SHP77 (cell line): ENCODE measurements at places on chromosomes 3 and 15.

GRCh38 chr3:37310666-37311050 lies 136.3 kb upstream of the LRRFIP2 start:
- DNase-seq, result no peak

- DNase-seq, result no peak
Measured at GRCh38 chr3:126098391-126098858, 14.5 kb upstream of the SLC41A3 start.

- DNase-seq, result no peak
Measured at GRCh38 chr15:62950462-62950931, 92.0 kb upstream of the TPM1 start.

DNA sequence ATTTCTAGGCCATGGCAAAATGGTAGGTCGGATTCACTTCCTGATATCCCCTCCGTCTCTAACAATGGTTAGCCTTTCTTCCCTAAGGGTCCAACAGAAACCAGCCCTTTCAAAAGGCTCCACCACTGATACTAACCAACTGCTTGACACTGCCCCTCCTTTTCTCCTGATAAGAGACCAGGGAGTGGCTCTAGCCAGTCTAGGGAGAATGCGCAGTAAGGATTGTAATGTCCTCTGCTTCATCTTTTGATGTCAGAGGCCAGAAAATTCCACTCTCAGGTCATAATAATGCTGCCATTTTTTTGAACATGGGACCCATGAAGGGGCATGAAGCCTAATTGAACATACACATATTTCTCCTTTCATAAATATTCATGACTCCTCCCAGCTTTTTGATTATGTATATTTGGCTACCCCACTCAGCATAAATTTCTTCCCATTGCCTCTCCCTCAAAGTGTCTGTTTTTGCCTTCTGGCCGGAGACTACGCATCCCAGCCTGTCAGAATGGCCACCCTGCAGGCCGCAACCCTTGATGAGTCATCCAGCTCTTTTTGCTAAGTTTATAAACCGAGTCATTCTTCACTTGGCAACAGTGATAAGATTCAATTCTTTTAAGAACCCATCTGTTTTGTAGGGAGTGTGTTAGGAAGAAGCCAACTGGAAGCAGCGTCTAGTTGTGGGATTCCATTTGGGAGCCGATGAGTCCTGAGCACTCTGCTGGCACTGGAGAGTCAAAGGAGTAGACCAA lies 189.0 kb upstream of the MCTP2 start:
- DNase-seq, result no peak

GRCh38 chr3:24953060-24953771 lies 458.6 kb upstream of the THRB start:
- no peak for DNase-seq

DNA sequence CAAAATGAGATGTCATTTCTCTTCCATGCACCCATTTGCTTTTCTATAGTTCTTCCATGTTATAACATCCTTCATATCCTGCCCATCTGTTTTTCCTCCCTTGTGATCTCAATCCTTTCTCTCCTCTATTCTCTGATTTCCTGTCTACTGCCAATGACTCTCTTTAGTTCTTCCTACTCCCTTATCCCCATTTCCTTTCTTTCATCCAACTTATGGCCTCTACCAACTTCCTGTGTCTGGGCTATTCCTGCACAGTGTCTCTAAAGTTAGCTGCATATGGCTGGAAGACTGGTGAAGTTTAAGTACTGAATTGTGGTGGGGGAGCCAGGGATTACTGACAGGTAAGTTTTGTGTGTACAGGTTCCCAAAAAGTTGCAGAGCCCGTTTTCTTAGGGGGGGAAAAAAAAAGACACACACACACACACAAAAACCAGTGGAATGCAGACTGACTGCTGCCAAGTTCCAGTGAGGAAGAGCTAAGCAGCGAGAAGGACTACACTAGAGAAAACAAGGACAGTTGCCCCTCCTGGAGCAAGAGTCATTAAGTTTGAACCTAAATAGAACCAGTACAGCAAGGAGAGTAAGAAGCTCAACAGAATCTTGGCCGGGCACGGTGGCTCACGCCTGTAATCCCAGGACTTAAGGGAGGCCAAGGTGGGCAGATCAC lies 28.8 kb downstream of the XRN1 start:
- no peak for DNase-seq

GRCh38 chr3:130933801-130934345 lies 40.0 kb downstream of the ATP2C1 start:
- DNase-seq, result no peak

- DNase-seq, result no peak
Measured at GRCh38 chr3:113585720-113586119, 53.4 kb downstream of the SIDT1 start.

DNA sequence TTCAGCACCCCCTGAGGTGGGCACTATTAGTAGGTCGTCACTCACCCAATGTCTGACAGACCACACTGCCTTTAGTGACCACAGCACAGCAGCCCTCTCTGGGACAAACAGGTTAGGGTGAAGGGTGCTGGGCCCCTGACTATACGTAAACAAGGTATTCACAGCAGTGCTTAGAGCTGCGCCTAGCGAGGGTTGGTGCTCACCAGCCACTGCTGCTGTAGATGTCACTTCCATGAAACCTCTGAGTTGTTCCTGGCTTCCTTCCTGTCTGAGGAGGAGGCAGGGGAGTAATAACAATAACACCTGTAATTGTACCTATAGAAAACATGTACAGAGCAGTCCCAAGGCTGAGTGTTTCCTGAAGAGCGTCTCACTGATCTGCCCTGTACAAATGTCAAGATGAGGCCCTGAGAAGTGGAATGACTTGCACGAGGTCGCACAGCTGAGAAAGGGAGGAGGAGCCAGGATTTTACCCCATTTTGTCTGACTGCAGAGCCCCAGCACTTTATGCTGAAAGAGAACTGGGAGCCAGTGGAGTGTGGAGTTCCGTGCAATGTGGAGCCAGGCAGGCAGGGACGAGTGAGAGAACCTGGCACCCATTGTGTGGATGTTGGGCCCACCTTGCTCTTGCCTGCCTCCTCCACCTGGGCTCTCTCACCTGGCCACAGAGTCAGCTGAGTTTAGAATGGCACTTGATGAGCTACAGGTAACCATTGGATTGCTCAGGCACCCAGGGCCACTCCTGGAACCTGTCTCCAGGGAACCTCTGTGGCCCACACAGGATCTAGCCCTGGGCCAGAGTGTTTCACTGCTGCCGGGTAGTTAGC lies 93.8 kb downstream of the DNAJB8 start:
- DNase-seq, result no peak

GRCh38 chr3:111763968-111764367 lies 95.1 kb upstream of the PHLDB2 start:
- no peak for DNase-seq

DNA sequence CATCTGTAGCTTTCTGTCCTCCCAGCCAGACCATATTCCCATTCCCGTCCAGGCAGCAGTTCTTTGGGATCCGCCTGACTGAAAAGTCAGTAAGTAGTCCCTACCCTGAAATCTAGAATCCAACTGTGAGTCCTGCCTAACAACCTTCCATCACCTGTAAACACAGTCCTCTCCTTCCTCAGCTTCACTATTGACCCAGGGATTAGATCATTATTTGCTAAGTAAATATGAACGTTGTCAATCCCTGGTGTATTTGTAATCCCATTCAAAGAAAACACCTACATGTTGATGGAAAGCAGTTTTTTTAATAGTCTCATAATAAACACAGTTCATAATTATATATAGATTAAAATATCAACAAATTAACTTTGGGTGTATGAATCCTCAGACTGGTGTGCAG lies 732 bp downstream of the SAXO2 start:
- DNase-seq, result peak; percentile 72

DNA sequence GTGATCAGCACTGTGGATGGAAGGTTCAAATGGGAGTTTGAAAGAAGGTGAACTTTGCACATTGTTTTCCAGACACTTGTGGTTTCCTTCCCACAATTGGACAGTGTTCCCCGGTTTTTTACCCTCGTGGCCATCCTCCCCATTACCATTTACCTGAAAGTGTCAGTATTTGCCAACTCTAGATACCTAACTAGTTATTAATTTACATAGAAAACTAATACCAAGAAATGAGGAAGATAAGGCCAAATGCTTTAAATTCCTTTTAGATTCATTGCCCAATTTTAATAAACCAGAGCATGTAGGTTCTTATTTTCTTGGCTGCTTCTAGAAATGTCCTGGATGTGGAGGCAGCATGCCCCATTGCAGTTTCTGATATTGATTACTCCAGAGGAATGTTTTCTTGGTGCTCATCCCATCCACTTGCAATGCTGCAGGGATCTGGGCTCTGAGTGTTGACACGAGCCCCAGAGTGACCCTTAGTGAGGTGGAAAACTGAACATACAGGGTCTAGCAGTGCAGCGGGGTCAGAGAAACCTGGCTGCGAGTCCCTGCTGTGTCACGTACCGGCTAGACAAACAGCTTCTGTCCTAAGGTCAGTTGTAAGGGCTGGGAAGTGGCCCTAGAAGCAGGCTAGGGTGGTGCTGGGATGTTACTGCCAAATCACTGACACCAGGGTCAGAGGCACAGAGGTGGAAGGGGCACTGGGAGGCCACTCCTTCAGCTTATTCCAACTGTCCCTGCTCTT lies 23.5 kb downstream of the LSM3 start:
- no peak for DNase-seq

- no peak for DNase-seq
Measured at GRCh38 chr3:35929158-35929557, 289.8 kb downstream of the ARPP21 start.

- DNase-seq, result no peak
Measured at GRCh38 chr3:187136936-187137335, 2.4 kb downstream of the RPL39L start.

DNA sequence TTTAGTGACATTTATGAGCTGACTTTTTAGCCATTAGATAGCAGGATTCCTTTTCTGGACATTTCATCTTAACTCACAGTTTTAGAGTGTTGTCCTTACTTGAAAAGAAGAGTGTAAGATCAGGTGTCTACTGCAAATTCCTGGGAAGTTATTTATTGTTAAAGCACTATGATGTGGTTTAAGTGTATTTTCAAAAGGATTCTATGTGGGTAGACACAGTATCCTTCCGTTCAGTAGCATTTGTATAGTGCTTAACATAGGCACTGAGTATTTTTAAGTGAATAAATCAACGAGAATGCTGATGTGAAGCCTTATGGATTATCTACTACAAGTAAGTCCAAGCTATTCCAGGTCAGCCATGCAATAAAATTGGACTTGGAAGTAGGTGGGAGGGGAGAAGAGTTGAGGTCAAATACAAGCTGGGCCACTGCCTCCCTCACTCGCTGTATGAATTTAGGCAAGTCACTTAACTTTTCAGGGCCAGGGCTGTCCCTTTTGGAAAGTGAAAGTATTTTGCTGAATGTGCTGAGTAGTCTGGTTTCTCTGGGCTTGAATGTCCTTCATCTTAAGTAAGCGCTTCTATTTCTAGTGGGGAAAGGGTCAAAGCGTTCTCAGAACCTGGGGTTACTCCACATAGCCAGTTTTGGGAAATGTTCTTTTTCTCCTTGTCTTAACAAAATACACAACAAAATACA lies 48.6 kb downstream of the GAP43 start:
- DNase-seq, result no peak

DNA sequence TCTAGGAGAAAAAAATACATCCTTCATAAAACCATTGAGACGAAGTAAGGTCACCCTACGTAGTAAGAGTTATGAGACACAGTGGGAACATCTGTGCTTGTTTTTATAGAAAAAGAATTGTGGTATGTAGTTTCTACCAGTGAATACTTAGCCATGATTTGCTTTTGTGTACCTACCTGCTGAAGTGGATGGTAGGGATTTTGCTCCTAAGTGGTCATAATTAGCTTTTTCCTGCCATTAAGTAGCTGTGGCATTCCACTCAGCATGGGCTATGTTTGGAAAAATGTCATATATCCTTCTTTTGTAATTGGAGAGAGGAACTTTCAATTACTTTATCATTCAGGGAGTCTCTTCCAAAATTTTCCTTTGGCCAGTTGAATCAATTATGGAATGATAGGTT lies 63.7 kb downstream of the CHD2 start:
- no peak for DNase-seq

DNA sequence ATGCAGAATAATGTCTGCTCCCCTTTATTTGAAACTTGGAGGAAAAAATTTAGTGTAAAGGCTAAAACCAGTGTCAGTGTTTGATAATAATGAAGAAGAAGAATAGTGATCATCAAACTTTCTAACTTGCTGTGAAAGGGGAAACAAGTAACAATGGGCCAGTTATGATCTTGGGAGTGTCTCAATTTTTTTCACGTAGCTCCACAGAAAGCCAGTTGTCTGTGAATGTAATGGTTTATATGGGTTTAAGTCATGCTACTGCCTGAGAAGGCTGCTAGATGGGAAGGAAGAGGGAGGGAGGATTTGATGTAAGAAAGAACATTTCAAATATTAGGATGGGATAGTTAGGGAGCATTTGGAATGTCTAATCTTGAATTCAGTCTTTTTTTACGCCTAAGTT lies 21.1 kb upstream of the SSR3 start:
- DNase-seq, result no peak

GRCh38 chr3:125646581-125646980 lies 51.3 kb upstream of the OSBPL11 start:
- DNase-seq, result no peak

- DNase-seq, result no peak
Measured at GRCh38 chr15:68637767-68638404, 59.1 kb downstream of the CORO2B start.

- DNase-seq, result no peak
Measured at GRCh38 chr3:71722693-71723092, 2.5 kb downstream of the EIF4E3 start.

DNA sequence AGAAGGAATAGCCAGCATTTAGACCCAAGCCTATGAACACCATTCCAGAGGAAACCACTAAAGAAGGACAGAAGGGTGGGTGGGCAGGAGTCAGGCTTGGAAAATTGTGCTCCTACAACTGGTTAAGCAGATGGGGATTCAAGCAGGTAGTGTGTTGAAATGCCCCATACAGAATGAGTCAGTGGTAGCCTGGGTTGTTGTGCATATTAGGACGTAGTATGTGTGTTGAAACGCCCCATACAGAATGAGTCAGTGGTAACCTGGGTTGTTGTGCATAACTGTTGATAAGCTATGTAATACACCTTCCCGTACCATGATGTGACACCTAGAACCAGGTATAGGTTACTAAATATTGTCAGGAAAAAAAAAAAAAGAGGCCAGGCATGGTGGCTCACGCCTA lies 34.0 kb downstream of the MINDY4B start:
- no peak for DNase-seq

- DNase-seq, result peak; percentile 48
Measured at GRCh38 chr3:149247929-149248691, 26.5 kb upstream of the CP start.

- no peak for DNase-seq
Measured at GRCh38 chr3:161295325-161295724, 74.2 kb downstream of the NMD3 start.

DNA sequence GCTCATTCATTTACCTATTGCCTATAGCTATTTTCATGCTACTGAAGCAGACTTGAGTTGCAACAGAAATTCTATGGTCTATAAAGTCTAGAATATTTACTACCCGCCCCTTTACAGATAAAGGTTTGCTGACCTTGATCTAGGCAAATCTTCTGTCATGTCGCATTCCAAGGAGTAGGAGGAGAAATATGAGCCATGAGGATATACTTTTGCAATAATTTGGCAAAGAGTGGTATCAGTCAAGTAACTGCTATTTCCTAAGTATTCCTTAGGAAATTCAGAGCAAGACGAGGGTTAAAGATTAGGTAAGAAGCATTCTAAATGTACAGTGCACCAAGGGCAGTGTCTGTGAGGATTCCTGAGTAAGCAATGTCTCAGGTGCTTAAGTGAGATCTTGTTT lies 121.0 kb upstream of the NUDT16 start:
- no peak for DNase-seq

GRCh38 chr3:140552898-140553297 lies 125.0 kb upstream of the TRIM42 start:
- DNase-seq, result no peak
